ENCODE measurements at places on chromosomes 1 and 21.

GRCh38 chr1:70727886-70728489 lies 316.9 kb downstream of the CTH start:
- no peak for DNase-seq

- DNase-seq: no peak
Observed at GRCh38 chr1:54867717-54868057, 19.3 kb downstream of the DHCR24 start.

GRCh38 chr1:234683861-234684632 lies 74.1 kb upstream of the IRF2BP2 start:
- no peak for DNase-seq

DNA sequence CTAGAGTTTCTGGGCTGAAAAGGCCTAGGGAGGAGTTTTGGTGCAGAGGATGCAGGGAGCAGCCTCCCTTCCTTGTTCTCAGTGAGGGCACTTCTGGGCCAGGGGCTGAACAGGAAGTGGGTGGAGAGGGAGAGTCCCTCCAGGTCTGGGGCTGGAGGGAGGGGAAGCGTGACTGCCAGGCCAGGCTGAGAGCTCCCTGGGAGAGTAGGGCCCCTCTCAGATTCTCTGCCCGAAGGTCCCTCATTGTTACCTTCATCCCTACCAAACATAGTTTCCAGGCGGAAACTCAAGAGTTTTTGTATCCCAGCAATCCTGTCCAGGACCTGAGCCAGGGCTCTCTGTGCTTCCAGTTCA lies 36.8 kb downstream of the CITED4 start:
- DNase-seq: no peak

DNA sequence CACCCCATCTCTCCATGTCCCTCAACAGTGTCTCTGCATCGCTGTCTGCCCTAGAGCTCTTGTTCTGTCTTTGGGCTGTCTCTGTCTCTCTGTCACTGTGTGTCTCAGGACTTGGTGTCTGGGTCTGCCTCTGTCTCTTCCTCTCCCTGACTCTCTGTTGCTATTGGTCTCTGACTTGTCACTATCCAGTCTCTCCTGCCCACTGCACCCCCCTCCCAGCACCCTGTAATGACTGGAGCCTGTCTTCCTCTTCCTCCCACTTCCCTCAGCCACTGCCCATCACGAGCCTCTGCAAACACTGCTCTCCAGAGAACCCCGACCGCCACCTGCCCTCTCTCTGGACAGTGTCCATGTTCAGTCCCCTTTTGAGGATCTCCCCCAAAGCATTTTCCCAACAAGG lies 12.1 kb downstream of the PEAR1 start:
- no peak for DNase-seq

DNA sequence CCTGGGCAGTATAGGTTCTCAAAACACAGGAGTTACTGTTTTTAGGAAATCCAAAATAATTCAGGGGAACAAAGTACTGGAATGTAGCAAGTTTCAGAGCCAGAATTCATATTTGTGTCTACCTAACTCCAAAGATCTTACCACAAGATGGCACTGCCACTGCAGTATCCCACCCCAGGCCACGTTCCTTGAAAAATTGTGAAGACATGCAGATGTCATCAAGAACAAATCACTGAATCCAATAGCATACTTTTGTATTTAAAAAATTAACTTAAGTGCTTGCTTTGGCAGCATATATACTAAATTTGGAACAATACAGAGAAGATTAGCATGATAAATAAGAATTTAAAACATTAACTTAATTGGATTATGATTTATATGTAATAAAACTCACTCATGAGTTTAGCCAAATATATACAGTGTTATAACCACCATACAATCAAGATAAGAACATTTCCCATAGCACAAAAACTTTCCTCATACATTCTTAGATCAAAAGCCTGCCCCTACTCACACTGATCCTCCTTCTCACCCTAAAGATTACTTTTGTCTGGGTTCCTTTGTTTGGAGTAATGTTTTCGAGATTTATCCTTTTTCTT lies 209.9 kb downstream of the FAF1 start:
- DNase-seq: no peak

DNA sequence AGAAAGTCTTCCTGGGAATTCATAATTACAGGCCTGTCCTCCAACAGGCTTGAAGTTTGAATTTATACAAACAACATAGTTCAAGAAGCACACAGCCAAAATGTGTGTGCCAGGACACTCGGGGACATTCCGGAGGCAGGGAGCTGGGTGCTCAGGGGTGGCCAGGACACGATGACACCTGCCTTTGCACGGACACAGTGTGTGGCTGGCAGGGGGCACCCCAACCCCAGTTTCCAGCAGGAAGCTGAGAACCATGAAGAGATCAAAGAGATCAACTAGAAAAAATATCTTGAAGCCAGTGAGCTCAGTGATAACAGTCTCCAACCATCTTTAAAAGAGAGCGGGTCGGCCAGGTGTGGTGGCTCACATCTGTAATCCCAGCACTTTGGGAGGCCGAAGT lies 32.5 kb upstream of the TRAPPC10 start:
- DNase-seq: no peak

GRCh38 chr1:219128957-219129356 lies 44.7 kb upstream of the LYPLAL1 start:
- DNase-seq: no peak

- DNase-seq: no peak
Observed at GRCh38 chr21:45421846-45422775, 17.1 kb downstream of the COL18A1 start.

DNA sequence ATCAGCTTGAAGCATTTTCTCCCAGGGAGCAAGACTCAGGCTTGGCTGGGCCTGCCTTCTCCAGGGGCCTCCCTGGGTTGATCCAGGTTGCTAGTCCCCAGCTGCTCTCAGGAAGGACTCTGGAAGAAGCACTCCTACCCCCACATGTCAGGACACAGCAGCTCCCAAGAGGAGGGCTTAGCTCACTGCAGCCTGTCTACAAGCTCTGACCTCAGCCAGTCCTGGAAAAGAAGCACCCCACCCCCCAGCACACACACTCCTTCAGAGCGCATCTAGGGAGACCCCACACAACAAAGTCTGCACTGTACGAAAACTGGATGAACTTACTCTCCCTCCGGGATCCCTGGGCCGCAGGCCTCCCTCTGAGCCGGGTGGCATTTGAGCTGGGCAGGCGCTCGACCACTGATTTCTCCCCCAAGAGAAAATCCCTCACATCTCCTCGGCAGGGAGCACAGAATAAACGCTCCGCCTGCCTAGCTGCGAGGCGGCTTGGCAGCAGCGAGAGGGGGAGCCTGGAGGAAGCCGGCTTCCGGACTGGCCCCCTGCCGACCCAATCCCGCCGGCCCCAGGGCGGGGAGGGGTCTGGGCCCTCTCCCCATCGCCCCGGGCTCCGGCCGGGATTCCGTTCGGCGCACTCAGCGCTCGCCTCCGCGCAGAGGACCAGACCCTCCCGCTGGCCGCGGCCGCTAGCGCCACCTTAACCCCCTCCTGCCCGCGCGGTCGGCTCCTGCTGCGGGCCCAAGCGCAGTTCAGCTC lies at the start of gene KCNA2:
KCNA2 (minus strand) TSS at position 458 of the 756 bp plus-strand sequence. CDS start 1,576 bp downstream, outside the sequence.
- DNase-seq: no peak

DNA sequence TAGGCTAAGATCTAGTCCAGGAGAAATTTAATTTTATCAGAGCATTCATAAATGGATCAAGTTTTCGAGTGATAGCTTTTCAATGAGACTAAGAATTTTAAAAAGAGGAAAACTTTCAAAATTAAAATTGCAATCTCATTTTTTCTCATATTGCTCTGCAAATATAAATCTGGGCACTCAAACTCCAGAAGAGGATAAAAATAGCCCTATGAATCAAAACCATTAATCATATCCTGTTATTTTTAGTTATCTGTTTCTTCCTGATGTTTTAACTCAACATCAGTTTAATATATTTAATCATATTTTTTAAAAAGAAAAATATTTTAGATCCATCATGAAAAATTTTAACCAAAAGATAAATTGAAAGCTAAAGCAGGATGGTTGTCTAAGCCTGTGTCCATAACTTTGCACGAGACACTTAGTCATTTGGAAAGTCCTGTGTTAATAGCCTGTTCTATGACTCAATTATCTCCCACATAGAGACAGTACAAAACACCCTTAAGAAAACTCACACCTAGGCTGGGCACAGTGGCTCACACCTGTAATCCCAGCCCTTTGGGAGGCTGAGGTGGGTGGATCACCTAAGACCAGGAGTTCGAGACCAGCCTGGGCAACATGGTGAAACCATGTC lies 17.1 kb upstream of the PRRC2C start:
- no peak for DNase-seq

GRCh38 chr1:92445865-92446264 lies 40.9 kb downstream of the GFI1 start:
- DNase-seq: no peak

DNA sequence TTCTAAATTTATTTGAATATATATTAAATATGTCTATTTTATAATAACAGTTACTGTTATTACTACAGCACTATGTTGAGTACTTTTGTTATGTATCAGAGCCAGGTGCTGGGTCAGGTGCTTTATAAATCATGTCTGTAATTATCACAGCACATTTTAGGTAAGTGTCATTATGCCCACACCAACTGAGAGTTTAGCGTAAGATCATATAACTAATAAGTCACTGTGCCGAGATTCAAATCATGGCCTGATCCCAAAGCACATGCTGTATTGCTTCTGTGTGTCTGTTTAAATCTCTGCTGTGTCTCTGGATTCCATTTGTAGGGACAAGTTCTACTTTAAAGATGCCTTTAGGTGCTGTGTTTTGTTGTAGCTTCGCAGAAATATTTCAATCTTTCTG lies 1.9 kb downstream of the GPSM2 start:
- DNase-seq: no peak

DNA sequence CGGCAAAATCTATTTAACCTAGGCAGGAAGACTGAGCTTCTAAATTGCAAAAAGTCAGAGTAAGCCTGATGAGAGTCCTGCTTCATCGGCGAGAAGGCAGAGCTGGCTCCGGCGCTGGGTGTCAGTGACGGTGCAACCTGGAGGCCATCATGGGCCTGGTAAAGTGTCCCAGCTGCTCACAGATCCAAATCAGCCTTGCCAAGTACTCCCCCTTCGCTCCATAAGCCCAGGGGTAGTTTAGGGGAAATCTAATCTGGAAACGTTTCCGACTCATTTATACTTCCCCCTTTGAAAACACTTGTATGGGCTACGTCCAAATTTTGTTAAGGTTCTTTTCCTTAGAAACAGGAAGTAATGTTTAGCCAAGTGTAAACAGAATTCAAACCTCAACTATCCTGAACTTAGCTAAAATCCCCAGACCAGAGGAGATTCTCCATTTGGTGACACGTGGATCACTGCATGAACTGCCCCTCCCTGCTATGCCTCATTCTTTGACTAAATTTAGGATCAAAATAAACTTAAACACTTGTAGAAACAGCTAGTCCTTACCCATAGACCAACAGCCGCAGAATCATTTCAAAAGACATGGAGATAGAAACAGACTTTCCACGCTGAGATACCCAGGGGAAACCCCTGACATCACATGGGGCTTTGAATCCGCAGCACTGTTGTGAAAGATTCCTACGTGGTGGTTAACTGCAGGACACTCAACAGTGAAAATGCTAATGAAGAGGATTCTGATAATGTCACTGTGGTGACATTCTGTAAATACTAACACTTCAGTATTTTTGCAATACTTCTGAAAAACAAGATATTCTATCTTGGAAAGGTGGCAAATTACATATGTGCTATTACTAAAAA lies 172.7 kb downstream of the TGFBR3 start:
- no peak for DNase-seq

- DNase-seq: no peak
Observed at GRCh38 chr1:187715483-187715882, 886.7 kb downstream of the PLA2G4A start.

DNA sequence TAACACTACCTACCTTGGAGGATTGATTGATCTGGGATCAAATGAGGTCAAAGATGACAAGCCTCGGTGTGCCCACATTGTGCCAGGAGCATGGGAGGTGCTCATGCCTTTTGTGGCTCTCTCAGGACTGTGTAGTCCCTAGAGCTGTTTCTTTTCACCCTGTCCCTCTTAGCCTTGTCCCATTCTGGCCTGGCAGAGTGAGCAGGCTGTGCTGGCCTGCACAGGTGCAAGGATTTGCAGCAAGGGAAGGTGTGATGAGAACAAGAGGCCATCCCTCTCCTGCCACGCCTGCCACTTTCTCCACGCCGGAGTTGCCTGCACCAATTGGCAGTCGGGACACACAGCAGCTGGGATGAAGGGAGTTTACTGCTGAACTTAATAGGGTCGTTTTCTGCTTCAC lies 410.6 kb upstream of the VAMP3 start:
- no peak for DNase-seq

- no peak for DNase-seq
Observed at GRCh38 chr21:45093035-45093532, 18.7 kb downstream of the ADARB1 start.

DNA sequence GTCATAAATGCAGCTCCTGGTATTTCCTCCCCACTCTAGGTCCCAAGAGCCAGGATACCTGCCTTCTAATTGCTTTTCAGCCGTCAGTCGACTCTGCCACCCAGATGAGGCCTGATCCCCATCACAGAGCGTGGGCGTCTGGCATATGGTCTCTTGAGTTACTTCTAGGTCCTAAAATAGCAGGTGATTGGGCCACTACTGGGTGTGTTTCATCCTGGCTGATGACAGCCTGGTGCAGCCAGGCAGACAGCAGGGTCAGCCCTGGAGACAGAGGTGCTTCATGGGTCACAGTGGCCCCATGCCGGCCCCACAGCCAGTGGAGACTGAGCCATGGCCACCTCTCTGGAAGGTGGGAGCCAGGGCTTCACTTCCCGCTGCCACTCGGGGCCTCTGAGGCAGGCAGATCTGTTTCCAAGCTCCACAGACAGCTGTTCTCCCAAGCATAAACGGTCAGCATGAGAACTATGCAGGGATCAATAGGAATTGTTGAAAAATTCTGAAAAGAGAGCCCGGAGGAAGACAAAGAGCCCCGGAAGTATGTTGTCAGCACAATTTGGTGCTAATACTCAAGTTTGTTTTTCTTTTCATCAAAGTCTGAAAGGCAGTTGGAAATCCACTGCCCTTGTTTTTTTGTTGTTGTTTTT lies 83.0 kb downstream of the MAN1C1 start:
- DNase-seq: no peak

DNA sequence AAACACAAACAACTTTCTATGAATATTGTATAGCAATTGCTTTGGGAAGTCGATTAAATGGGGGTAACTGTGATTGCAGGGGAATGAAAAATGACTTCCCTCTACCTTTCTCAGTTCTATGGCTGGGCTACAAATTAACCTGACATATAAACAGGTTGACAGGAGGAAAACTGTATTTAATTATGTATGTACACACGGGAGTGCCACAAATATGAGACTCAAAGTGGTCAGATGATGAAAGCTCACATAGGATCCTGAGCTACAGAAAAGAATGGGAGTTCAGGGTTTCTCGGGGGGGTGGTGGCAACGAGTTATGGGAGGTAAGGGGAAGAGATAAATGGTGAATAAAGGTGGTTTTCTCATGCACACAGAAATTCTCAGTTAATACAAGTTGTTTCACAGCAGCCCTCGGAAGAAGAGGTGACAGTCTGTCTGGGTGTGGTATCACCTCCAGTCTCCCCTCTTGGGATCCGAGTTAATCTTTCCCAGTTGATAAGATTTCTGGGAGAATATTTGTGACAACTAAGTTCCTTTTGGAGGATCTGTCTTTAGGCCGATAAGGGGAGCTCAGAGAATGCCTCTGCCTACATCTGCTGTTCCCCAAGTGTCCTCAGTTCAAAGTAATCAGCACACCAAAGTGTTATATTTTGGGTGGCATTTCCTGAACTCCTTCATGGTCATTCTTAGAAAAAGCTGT lies 26.3 kb downstream of the GADD45A start:
- no peak for DNase-seq

GRCh38 chr1:78561856-78562255 lies 58.4 kb upstream of the IFI44L start:
- no peak for DNase-seq

GRCh38 chr21:46555678-46556077 lies 49.2 kb downstream of the S100B start:
- DNase-seq: no peak

- no peak for DNase-seq
Observed at GRCh38 chr1:112544011-112544688, 35.4 kb downstream of the WNT2B start.

All from activated CD4-positive, CD25-positive, alpha-beta regulatory T cell treated with anti-CD3 and anti-CD28 coated beads, Interleukin-2, amount 50 U/mL, for 16 hours (primary cell).